Left lung (tissue), 14 donors: ENCODE measurements at places on chromosomes 1 and 21. TPM values are rescaled to one million over a fixed set of nuclear protein-coding genes. Genes with fewer than 3 reads are reported as not detected.

Gene CLCNKB
- not detected for total RNA-seq

Gene CSDE1
- total RNA-seq: 493 TPM

Gene EFNA4
- total RNA-seq: 8.6 TPM

Gene ZSCAN20
- 4.4 TPM for total RNA-seq

Gene TMEM51
- 17.9 TPM for total RNA-seq

Gene RBM11
- 1.4 TPM for total RNA-seq

Gene OR2C3
- total RNA-seq: not detected

Gene SPATA45
- not detected for total RNA-seq

Gene KRTAP7-1
- total RNA-seq: not detected

- no peaks in the 10 kb centered on the region for H3K36me3 ChIP-seq
- DNase-seq: no peak
- no peaks in the 10 kb centered on the region for H3K27me3 ChIP-seq
- H3K27ac ChIP-seq: no peak overlapping the region
- peaks cover 7% of the 10 kb centered on the region for H3K4me1 ChIP-seq
These were observed 213.0 kb upstream of the CACYBP start for GRCh38 chr1:174786760-174787159.

GRCh38 chr1:77538956-77539518 lies 143.4 kb downstream of the ZZZ3 start:
- peaks cover 8% of the 10 kb centered on the region for H3K4me1 ChIP-seq
- no peak for DNase-seq
- H3K27me3 ChIP-seq: no peaks in the 10 kb centered on the region
- H3K4me3 ChIP-seq: no peak overlapping the region

- no peaks in the 10 kb centered on the region for H3K36me3 ChIP-seq
- DNase-seq: no peak
- H3K27me3 ChIP-seq: peaks cover 10% of the 10 kb centered on the region
- H3K4me3 ChIP-seq: no peak overlapping the region
- no peak overlapping the region for H3K27ac ChIP-seq
These were observed 80.4 kb downstream of the KCND3 start for GRCh38 chr1:111909030-111909429.

GRCh38 chr21:29424728-29425127 lies 126.0 kb downstream of the BACH1 start:
- H3K36me3 ChIP-seq: no peaks in the 10 kb centered on the region
- no peaks in the 10 kb centered on the region for H3K4me1 ChIP-seq
- no peak overlapping the region for H3K27ac ChIP-seq
- H3K4me3 ChIP-seq: no peak overlapping the region
- no peaks in the 10 kb centered on the region for H3K27me3 ChIP-seq

GRCh38 chr1:21490774-21491487 lies 18.3 kb upstream of the ALPL start:
- no peaks in the 10 kb centered on the region for H3K36me3 ChIP-seq
- no peak for DNase-seq
- peaks cover 36% of the 10 kb centered on the region for H3K27me3 ChIP-seq

DNA sequence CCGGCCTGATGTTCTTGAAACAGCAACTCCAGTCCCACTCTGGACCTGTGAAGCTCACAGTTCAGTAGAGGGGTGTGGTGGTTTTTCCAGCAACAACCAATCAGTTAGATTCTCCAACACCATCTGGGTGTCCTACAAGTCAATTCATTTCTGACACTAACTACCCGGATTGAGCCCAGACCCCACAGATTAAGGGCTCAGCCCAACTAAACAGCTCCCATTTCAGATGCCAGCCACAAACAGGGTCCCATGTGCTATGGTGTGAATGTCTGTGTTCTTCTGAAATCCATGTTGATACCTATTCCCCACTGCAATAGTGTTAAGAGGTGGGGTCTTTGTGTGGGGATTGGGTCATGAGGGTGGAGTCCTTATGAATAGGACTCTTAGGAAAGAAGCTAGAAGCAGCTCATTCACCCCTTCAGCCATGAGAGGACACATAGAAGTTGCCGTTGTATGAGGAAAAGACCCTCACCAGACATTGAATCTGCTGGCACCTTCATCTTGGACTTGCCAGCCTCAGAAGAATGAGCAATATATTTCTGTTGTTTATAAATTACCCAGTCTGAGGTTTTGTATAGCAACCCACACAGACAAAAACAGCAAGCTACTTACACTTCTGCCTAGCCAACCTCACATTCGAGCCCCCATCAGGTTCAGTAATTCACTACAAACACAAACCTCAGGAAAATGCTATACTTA lies 53.6 kb downstream of the IRF2BP2 start:
- H3K36me3 ChIP-seq: no peaks in the 10 kb centered on the region
- H3K27me3 ChIP-seq: no peaks in the 10 kb centered on the region
- no peak for DNase-seq
- H3K4me1 ChIP-seq: no peaks in the 10 kb centered on the region

- H3K36me3 ChIP-seq: no peaks in the 10 kb centered on the region
- peaks cover 4% of the 10 kb centered on the region for H3K4me1 ChIP-seq
- H3K27ac ChIP-seq: no peak overlapping the region
- DNase-seq: peak; percentile 61
- H3K27me3 ChIP-seq: no peaks in the 10 kb centered on the region
These were observed 98.9 kb downstream of the TNFSF18 start for GRCh38 chr1:172951730-172952365.

GRCh38 chr1:20212685-20213331 lies 26.5 kb upstream of the PLA2G2C start:
- no peak overlapping the region for H3K27ac ChIP-seq
- no peaks in the 10 kb centered on the region for H3K36me3 ChIP-seq
- peaks cover 80% of the 10 kb centered on the region for H3K27me3 ChIP-seq

- H3K27ac ChIP-seq: peak overlapping the region; percentile 8
- H3K36me3 ChIP-seq: no peaks in the 10 kb centered on the region
- DNase-seq: no peak
These were observed 17.7 kb upstream of the KLHDC8A start for GRCh38 chr1:205374210-205375078.

GRCh38 chr1:13701271-13701640 lies 1.3 kb downstream of the PRDM2 start:
- H3K27ac ChIP-seq: no peak overlapping the region
- no peak overlapping the region for H3K4me3 ChIP-seq
- no peaks in the 10 kb centered on the region for H3K36me3 ChIP-seq

DNA sequence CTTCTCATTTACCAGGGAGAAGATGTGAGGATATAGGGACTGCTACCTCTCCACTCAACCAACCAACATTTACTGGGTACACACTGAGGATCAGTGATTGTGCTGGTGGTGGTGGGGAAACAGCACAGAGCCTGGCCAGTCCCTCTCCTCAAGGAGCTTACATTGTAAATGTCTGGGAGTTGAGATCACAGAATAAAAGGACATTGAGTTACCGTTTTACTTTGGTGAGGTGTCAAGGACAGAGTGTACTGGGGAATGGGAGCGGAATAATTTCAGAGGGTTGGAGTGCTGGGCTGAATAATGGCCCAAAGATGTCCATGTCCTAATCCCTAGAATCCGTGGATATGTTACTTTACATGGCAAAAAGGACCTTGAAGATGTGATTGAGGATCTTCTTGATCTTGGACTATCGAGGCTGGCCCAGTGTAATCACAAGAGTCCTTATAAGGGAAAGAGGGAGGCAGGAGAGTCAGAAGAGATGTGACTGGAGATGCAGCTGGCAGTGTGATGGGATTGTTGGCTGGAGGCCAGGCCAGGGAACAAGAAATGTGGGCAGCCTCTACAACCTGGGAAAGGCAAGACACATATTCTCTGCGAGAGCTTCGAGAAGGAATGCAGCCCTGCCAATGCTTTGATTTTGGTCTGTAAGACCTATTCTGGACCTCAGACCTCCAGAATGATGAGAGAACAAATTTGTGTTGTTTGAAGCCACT lies 26.6 kb upstream of the RWDD3 start:
- H3K27me3 ChIP-seq: no peaks in the 10 kb centered on the region
- H3K27ac ChIP-seq: no peak overlapping the region
- H3K4me3 ChIP-seq: no peak overlapping the region
- peaks cover 5% of the 10 kb centered on the region for H3K4me1 ChIP-seq

DNA sequence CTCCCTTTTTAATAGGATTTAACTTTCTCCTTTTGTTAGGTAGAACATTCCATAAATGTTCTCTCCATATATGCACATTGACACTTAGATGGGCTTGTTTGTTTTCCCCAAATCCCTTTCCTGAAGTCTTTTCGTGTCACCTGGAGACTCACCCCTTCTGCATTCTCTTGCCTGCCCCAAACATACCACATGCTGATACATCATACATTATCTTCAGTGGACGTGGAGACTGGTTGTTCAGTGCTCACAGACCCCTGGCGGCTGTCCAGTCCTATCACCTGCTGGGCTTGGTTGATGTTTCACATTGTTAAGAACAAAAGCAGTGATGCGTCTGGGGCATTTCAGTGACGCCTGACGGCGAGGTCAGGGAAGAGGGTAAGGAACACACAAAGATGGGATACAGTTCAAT lies 22.2 kb downstream of the FMOD start:
- no peaks in the 10 kb centered on the region for H3K27me3 ChIP-seq
- DNase-seq: no peak
- H3K27ac ChIP-seq: no peak overlapping the region
- H3K4me3 ChIP-seq: no peak overlapping the region
- no peaks in the 10 kb centered on the region for H3K36me3 ChIP-seq

GRCh38 chr1:8800416-8800815 lies 17.0 kb downstream of the RERE start:
- H3K4me3 ChIP-seq: no peak overlapping the region
- H3K27me3 ChIP-seq: no peaks in the 10 kb centered on the region
- H3K27ac ChIP-seq: no peak overlapping the region
- no peaks in the 10 kb centered on the region for H3K4me1 ChIP-seq
- H3K36me3 ChIP-seq: no peaks in the 10 kb centered on the region
- peak; percentile 52 for DNase-seq

GRCh38 chr1:157233131-157233530 lies 94.9 kb upstream of the ETV3 start:
- H3K4me1 ChIP-seq: no peaks in the 10 kb centered on the region
- no peaks in the 10 kb centered on the region for H3K36me3 ChIP-seq
- no peak overlapping the region for H3K27ac ChIP-seq
- no peak overlapping the region for H3K4me3 ChIP-seq
- no peak for DNase-seq

- no peak overlapping the region for H3K4me3 ChIP-seq
- H3K36me3 ChIP-seq: no peaks in the 10 kb centered on the region
- peaks cover 44% of the 10 kb centered on the region for H3K27me3 ChIP-seq
- H3K27ac ChIP-seq: no peak overlapping the region
- peaks cover 20% of the 10 kb centered on the region for H3K4me1 ChIP-seq
- no peak for DNase-seq
These were observed 2.7 kb downstream of the COLGALT2 start for GRCh38 chr1:184034761-184035379.

GRCh38 chr21:24436236-24436635 lies 1171.0 kb downstream of the MRPL39 start:
- no peak overlapping the region for H3K4me3 ChIP-seq
- no peak overlapping the region for H3K27ac ChIP-seq
- H3K27me3 ChIP-seq: no peaks in the 10 kb centered on the region
- H3K36me3 ChIP-seq: no peaks in the 10 kb centered on the region
- DNase-seq: no peak
- no peaks in the 10 kb centered on the region for H3K4me1 ChIP-seq
